ENCODE measurements at places on chromosomes 3 and 15. TPM values are rescaled to one million over a fixed set of nuclear protein-coding genes. Genes with fewer than 3 reads are reported as not detected.

The SLC35G2 gene
- 14.2 TPM for total RNA-seq

The ARHGAP31 gene
- total RNA-seq = 5.8 TPM

The COX17 gene
- total RNA-seq = 14.1 TPM

The DOCK3 gene
- total RNA-seq = 0.12 TPM

The SLC6A1 gene
- total RNA-seq = not detected
